ENCODE measurements at places on chromosomes 5 and 9. TPM values are rescaled to one million over a fixed set of nuclear protein-coding genes. Genes with fewer than 3 reads are reported as not detected.

The CDH18 gene
- total RNA-seq, result not detected

The PCDHA12 gene
- not detected for total RNA-seq

The LURAP1L gene
- not detected for total RNA-seq

The MYOZ3 gene
- total RNA-seq, result not detected

The SYK gene
- 0.07 TPM for total RNA-seq

The FST gene
- not detected for total RNA-seq

The BRINP1 gene
- total RNA-seq, result not detected

The STKLD1 gene
- total RNA-seq, result 1.3 TPM

The RAB3C gene
- not detected for total RNA-seq

The TMOD1 gene
- 1.6 TPM for total RNA-seq

The PCDHB10 gene
- total RNA-seq, result not detected

The FOXD4L3 gene
- total RNA-seq, result 0.29 TPM

The UBQLN1 gene
- total RNA-seq, result 120 TPM

The PCDHGB7 gene
- 0.07 TPM for total RNA-seq

The QSOX2 gene
- 16.0 TPM for total RNA-seq
